NCI-H2171 (cell line): ENCODE measurements at places on chromosomes 6 and 20.

DNA sequence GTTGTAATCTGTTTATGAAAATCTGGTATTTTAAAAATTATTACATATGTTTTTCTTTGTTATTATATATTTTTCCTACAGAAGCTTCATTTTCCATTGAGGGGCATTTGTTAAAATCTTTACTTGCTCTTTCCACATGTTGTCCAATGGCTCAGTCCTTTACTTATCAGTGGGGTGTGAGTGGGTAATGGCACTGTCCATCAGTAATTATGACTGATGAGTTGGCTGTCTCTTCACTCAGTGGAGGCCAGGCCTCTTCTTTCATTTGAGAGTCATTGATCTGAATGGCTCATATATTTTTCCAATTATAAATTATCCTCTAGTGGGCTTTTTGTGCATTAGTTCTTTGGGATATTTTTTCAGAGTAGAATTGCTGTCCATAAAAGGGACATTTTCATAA lies 45.7 kb downstream of the FARS2 start:
- DNase-seq: no peak

GRCh38 chr6:7255918-7256317 lies 57.1 kb downstream of the SSR1 start:
- DNase-seq: no peak

DNA sequence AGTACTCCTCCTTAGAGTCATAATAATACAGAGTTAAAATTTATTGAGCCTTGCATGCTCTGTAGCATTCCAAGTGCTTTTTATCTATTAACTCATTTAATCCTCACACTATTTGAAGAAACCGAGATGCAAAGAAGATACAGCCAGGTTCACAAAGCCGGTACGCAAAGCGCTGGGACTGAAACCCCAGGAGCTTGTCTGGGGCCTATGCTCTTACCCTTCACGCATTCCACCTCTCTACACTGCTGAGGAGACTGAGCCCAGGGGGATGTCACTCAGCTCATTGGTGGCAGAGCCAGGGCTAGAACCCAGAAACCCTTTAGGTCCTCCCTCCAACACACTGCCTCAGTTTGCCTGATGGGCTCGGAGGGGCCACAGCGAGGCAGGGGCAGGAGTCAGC lies 19.7 kb upstream of the MRPS18A start:
- no peak for DNase-seq

DNA sequence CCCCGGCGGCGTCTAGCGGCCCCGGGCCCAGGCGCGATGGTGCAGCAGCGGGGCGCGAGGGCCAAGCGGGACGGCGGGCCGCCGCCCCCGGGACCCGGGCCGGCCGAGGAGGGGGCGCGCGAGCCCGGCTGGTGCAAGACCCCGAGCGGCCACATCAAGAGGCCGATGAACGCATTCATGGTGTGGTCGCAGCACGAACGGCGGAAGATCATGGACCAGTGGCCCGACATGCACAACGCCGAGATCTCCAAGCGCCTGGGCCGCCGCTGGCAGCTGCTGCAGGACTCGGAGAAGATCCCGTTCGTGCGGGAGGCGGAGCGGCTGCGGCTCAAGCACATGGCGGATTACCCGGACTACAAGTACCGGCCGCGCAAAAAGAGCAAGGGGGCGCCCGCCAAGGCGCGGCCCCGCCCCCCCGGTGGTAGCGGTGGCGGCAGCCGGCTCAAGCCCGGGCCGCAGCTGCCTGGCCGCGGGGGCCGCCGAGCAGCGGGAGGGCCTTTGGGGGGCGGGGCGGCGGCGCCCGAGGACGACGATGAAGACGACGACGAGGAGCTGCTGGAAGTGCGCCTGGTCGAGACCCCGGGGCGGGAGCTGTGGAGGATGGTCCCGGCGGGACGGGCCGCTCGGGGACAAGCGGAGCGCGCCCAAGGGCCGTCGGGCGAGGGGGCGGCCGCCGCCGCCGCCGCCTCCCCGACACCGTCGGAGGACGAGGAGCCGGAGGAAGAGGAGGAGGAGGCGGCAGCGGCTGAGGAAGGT lies 715 bp downstream of the SOX12 start:
- peak; percentile 60 for DNase-seq

GRCh38 chr6:17656092-17656491 lies 50.6 kb downstream of the NUP153 start:
- DNase-seq: no peak

- DNase-seq: no peak
Observed at GRCh38 chr20:11261533-11262000, 587.8 kb upstream of the JAG1 start.

GRCh38 chr6:13101985-13102384 lies 226.4 kb downstream of the TBC1D7 start:
- DNase-seq: no peak

DNA sequence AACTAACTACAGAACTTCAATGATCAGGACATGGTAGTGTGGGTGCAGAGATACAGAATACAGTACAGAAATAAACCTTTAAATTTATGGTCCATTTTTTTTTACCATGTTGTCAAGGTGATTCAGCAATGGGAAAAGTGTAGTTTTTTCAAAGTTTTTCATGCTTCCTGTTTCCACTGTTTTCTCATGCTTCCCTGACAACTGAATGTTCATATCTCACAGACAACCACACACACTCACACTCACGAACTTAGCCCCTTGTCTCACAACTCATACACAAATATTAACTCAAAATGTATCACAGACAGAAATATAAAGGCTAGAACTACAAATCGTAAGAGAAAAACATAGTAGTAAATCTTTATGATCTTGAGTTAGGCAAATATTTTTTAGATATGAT lies 232.6 kb upstream of the CDYL start:
- no peak for DNase-seq

DNA sequence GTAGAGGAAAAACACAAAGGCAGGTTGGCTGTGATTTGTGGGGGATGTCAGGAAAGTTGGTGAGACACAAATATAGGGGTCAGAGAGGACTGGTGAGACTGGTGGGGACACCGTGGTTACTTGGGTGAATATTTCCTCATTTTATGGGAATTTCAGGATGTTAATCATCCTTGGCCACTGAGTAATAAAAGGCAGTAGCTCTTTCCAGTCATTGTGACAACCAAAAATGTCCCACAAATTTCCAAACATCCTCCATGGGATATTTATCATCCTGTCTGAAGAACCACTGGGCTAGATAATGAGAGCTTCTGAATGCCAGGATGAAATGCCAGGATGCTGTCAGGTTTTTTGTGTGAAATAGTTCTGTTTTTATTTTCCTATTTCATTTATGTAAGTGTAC lies 374.1 kb downstream of the CD109 start:
- DNase-seq: no peak

DNA sequence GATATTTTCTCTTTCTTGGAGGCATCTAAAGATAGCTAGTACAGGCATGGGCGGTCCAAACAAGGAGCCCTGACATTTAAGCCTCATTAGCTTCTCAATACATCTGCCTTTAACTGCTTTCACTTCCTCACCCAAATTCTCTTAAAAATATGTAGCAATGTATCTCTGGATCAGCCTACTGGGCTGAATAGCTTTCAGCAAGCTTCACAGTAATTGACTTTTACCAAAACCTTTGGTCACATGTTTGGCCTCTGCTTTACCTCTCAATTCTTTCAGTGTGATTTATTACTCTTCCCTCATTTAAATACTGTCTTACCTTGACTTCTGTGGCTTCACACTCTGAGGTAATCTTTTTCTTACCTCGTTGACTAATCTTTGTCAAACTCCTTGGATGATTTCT lies 1618.1 kb downstream of the GRIK2 start:
- DNase-seq: no peak

DNA sequence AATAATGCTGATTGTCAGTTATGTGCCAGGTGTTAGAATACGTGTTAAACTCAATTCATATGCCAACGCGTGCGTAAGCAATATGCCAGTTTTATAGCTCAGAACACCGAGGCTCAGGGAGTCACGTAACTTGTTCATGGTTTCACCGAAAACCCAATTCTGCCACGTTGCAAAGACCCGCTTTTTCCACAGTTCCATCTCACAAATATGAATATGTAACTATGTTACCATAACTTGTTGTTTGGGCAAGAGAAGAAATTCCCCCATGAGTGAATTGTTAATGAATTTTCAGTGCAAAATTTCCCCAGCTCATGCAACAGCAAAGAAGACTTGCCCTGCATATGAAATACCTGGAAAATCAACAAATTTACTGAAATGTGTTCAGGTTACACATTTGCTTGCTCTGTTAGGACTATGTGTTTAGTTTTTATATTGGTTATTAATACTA lies 30.1 kb downstream of the SF3B5 start:
- peak; percentile 33 for DNase-seq

DNA sequence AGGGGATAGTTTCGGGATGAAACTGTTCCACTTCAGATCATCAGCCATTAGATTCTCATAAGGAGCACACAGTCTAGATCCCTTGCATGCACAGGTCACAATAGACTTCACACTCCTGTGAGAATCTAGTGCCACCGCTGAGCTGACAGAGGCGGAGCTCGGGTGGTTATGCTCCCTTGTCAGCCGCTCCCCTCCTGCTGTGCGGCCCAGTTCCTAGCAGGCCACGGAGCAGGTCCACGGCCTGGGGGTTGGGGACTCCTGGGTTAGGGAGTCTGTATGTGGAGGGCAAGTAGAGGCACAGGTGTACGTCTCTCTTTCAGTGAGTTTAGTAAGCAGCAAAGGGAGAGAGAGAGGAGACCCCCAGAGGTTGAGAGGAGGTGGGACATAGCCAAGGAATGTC lies 30.5 kb upstream of the MDFI start:
- DNase-seq: no peak

DNA sequence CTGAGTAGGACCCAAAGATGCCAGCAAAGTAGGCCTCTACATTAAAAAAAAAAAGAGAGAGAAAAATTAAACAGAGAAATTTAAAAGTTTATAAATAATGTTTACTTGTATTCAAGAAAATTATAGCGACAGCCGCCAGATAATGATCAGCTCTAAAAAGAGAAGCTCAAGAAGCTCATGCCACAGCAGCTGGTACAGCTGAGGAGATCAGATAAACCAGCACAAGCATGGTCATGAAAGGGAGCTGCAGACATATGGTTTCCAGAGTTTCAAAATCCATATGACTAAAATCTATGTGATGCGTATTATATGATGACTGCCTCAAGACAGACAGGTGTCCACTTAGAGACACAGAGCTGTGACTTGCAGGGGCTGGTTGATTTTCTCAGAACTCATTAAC lies 13.6 kb upstream of the HLA-C start:
- no peak for DNase-seq

- no peak for DNase-seq
Observed at GRCh38 chr6:247351-247750, 44.9 kb upstream of the DUSP22 start.

GRCh38 chr20:24790746-24791283 lies 158.3 kb upstream of the CST7 start:
- DNase-seq: no peak

DNA sequence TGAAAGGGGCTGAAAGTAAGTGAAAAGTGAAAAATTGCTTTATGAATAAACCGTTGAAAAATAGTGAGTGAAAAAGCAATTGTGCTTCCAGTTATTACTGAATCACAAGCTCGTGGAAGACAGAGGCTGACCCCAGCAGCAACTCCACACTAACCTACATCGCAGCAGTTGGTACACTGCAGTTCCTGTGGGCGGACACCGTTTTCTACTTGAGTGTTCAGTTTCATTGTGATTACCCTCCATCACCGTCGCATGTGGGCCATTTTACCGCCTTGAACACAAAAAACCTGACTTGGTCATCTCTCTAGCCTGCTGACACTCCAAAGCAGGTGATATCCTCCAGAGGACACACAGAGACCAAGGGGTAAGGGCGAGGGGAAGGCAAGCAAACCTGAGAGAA lies 28.4 kb downstream of the PRDM1 start:
- no peak for DNase-seq

DNA sequence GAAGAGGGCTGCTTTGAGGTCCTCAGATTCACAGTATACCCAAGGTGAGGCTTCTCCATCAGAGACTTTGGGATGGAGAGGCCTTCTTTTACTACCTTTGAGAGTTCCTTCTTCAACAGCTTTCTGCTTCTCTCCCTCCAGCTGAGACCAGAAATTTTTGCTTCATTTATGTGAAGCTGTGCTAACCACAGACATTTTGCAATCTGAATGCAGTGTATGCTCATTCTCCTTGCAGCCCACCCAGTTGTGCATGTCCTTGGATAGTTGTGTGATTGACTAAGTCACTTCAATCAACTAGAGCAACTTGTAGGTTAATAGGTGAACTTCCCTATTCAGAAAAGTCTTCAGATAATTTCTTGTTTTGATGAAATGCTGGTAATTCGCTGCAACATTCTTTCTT lies 20.1 kb downstream of the DCBLD1 start:
- DNase-seq: no peak

- no peak for DNase-seq
Observed at GRCh38 chr6:170006071-170006899, 254.9 kb downstream of the ERMARD start.

GRCh38 chr6:155687645-155688044 lies 232.0 kb upstream of the NOX3 start:
- no peak for DNase-seq

GRCh38 chr6:119620846-119621555 lies 271.4 kb upstream of the MAN1A1 start:
- DNase-seq: no peak

DNA sequence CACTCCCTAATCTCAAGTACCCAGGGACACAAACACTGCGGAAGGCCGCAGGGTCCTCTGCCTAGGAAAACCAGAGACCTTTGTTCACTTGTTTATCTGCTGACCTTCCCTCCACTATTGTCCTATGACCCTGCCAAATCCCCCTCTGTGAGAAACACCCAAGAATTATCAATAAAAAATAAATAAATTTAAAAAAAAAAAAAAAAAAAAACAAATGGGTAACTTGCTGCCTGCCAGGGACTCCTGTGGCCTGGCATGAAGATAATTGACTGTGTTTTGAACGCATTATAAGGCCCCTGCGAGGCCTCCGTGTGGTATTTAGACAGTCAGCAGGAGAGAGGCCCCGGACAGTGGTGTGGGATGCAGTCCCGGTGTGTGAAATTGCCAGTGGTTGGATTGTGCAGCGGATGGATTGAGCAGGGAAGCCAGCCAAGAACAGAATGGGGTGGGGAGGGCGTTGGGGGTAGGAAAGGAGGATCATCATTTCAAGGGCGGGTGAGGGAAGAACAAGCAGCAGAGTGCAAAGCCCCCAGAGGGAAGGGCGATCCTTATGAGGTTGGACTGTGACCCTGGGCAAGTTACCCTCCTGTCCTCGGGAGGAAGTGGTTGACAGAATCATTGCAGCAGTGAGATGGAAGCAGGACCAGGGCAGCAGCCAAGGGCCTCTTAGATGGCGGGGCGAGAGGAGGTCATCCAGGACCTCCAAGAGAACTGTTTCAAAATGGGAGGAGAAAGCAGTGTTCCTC lies 43.3 kb downstream of the PPARD start:
- DNase-seq: no peak

GRCh38 chr6:134822920-134823709 lies 126.8 kb downstream of the ALDH8A1 start:
- DNase-seq: peak; percentile 56

- no peak for DNase-seq
Observed at GRCh38 chr6:36703982-36704381, 6.4 kb downstream of the RAB44 start.

- DNase-seq: no peak
Observed at GRCh38 chr6:3138341-3138740, 19.0 kb downstream of the TUBB2A start.

DNA sequence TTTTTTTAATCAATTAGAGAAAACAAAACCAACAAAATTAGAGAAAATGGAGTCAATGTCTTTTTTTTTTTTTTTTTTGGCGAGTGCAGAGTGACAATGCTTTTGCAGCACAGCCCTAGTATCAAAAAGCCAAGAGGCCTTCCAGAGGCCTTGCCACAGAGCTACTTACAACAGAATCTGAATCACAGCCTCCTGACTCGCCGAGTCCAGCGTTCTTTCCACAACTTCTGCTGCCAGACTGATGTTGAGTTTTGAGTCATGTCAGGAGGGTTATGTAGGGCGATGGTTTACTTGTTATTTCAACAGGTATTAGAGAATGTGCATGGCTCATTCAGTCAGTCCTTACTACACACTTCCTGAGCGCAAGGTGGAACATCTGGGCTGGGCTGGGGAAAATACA lies 88.6 kb downstream of the FNDC1 start:
- DNase-seq: no peak
